ENCODE measurements at places on chromosomes 1 and 21.

DNA sequence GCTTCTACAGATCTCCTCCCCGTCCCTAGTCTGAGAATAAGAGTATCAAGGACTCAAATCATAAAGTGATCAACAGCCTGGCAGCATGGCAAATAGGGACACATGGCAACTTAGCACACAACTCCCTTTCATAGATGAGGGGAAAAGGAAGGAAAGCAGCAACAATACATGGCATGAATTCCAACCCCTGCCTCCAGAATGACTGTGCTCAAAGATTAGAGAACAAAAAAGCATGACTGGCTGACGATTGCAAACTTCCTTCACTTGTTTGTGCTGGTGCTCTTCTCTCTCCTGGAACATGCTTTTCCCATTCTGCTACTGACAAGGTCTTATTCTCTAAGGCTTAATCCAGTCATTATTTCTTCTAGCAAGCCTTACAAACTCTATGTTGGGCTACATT lies 11.5 kb downstream of the KTI12 start:
- DNase-seq: no peak

DNA sequence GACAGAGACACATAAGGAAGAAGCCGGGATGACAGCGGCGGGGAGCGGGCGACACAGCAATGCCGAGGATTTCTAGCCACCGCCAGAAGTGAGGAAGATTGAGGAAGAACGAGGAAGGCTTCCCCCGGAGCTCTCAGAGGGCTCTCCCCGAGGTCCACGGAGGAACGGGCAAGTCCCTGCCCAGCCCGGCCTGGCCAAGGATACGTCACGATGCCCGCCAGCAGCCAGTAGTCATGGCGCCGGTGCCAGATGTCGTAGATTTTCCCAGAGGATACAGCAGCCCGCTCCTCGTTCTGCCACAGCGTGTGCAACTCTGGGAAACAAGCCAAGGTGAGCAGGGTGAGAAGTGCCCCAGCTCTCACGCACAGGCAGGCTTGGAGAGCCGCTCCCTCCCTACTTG lies 65.9 kb downstream of the KCNAB2 start:
- no peak for DNase-seq

GRCh38 chr21:34793471-34793870 lies 124.7 kb downstream of the CLIC6 start:
- no peak for DNase-seq

DNA sequence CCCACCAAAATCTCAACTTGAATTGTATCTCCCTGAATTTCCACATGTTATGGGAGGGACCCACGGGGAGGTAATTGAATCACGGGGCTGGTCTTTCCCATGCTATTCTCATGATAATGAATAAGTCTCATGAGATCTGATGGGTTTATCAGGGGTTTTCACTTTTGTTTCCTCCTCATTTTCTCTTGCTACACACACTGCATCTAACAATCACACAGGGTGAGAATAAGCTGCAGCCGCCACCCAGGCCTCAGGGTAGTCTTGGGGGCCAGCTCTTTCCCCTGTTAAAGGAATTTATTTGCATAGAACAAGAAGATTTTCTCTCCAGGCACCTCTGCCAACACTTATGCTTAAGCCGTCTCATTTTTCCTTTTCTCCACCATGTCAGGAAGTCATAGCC lies 26.0 kb upstream of the GBP6 start:
- no peak for DNase-seq

- no peak for DNase-seq
These were observed 132.2 kb downstream of the CLIC6 start for GRCh38 chr21:34800797-34801518.
